ENCODE measurements at places on chromosomes 3 and 15.

DNA sequence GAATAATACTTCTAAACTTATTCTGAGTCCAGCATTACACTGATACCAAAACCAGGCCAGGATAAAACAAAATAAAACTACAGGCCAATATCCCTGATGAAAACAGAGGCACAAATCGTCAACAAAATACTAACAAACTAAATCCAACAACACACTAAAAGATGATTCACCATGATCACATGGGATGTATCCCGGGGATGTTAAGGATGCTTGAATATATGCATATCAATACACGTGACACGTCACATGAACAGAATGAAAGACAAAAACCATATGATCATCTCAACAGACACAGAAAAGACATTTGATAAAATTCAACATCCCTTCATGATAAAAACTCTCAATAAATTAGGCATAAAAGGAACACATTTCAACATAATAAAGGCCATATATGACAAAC lies 91.5 kb downstream of the CSNK1G1 start:
- no peak for DNase-seq

DNA sequence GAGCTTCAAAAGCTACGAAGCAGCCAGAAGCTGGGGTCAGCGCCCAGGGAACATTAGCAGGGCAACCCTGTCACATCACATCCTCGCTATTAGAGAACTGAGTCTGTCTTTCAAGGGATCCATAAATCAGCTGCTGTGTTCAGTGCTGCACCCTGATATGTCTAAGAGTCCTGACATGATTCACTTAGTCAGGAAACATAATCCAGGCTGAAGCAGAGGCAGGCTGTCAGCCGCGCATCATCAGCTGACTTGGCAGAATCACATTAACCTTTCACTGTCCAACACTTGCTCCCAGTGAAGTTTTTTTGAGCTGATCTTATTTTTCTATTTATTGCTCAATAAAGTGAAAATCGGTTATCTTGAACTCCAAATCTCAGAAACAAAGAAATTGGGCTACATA lies 23.5 kb downstream of the MYH15 start:
- no peak for DNase-seq

DNA sequence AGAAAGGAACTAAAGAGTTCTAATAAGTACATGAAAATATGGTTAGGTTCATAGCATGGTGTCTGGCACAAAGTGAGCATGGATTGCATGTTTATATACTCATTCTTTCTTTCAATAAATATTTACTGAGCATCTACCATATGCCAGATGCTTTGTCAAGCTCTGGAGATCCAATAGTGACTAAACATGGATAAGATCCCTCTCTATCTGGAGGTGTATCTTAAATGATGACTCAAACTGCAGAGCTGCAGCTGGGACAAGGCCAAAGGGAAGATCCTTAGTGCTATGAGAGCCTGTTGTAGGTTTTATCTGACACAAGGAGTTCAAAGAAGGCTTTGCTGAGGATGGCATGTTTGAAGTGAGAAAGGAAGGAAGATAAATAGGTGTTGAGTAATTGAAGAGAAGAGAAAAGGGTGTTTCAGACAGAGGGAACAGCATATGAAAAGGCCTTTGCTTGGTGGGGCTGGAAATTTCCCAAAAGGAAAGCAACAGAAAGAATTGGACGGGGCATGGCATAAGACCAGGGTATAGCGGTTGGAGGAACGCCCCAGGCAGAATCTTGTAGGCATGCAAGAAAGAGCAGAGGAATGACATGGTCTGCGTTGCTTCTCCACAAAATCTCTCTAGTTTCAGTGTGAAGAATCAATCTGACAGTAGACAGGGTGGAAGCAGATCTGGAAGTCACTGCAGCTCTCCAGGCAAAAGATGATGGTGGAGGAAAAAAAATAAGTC lies 239.9 kb upstream of the LRTM1 start:
- DNase-seq: no peak

DNA sequence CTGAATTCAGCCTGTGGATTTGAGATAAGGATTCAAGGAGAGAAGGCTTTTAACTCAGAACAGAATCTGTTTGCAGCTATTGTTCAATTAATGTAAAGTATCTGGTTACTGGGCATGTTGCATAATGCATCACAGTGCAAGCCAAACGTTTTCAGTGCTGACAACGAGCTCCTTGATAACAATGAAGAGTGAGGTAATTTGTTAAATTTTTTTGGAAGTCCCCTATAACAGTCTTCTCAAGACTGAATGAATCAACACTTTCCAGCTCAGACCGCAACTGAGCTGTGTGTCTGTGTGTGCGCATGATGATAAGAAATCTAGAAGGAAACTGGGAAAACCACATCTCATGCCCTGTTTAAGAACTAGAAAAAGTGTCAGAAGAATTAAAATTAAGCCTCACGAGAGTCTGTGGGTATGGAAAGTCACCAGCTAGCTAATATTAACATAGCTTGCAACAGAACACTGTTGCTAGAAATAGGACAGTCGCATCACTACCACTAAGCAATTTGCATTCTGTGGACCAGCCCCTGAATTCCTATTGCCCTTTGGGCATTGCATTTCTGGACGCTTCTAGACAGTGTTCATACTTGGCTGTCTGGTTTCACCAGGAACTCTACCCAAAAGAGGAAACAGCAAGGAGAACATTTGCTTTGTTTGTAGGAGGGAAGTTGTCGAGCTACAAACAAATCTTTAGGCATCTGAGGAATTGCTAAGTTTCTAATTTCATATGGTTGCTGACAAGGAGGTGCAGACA lies 43.7 kb upstream of the ATP2C1 start:
- no peak for DNase-seq

DNA sequence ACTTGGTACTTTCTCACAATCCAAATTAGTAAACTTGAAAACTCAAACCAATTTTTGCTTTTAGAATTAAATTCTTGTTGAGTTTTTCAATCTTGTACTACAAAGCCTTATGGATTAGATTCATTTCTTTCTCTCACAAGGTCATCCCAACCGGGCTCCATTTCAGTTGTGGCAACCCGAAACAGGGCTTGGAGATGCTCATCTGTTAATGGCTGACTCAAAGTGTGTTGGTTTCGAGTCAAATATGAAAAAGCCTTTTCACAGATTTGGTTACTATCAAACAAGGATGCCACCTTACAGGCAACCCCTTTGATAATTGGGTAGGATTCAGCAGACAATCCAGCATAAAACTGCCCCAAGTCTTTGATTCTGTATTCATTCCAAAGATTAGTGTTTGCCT lies 1.8 kb downstream of the EPM2AIP1 start:
- no peak for DNase-seq

GRCh38 chr15:89998923-89999675 lies 2.0 kb upstream of the ZNF710 start:
- DNase-seq: no peak

DNA sequence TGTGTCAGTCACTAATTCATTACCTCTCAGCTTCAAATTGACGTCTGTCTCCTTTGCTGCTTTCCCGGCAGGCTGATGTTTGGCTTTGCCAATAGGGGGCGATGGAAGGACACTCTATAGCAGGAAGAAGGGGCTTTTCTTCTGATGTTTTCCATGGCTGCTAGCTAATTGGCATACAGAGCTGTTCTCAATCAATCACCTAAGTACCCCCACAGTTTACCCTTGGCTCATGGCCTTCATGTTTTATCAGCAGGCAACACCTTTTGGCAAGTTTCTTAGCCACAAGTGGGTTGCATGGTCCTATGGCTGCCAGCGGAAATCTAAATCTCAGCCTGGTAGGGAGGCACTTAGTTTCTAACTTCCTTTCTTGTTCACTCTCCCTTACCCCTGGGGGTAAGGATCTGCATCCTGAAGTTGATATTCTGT lies 45.0 kb downstream of the ESYT3 start:
- DNase-seq: no peak

- DNase-seq: no peak
Measured at GRCh38 chr15:58528188-58528870, 96.5 kb downstream of the LIPC start.

GRCh38 chr15:50252556-50252955 lies 13.0 kb downstream of the HDC start:
- no peak for DNase-seq

- no peak for DNase-seq
Measured at GRCh38 chr3:129345971-129346370, 67.3 kb downstream of the HMCES start.

- DNase-seq: no peak
Measured at GRCh38 chr3:66304293-66304692, 83.5 kb downstream of the SLC25A26 start.

DNA sequence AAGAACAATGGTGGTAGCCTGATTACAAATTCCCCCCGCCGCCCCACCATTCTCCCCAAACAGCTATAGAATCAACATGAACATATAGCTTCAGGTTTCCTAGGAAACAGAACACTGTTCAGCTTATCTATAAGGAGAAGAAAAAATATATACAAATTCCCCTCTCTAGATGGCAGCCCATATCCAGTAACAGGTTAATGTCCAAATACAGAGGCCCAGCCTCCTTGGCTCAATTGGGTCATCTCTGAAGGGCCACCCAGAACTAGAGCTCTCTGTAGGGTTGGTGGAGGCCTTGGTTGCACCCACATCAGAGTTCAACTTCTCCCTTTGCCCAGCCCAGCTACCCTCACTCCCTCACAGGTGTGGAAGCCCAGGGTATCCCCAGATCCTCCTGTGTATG lies 91.5 kb upstream of the ADAMTS17 start:
- no peak for DNase-seq

DNA sequence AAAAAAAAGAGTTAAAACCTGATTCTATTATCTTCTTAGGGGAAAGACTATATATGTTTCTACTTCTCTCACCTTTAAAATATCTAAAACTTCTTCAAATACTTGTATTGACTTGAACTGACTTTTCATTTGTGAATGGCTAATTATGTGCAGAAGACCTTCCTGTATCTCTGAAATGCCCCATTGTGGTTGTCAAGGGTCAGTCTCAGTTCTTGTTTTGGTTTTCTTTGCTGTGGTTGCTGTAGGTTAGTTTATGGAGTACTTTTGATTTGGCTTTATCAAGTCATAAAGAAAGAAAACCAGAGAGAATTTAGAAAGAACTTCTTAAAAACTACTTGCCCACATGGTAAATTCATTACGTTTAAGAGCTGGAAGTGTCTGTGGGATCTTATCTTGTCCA lies 345.3 kb upstream of the POU1F1 start:
- DNase-seq: no peak

- DNase-seq: no peak
Measured at GRCh38 chr15:80179025-80179759, 26.4 kb downstream of the FAH start.

DNA sequence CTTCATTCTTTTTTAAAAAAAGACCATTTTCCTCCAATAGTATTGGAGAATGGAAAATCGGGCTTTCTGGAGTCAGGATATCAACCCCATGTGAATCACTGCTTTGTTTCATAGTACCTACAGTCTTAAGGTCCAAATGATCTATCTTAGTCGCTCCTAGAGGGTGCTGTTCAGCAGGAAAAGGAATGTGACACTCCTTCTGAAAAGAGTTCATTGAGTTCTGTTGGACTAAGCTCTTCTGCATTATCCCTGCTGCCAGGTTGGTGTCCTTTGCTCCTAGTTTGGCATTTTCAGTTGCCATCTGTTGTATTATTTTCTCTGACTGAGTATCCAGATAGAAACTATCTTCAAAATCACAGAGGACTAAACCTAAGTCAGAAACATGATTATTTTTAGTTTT lies 57.2 kb downstream of the POLQ start:
- DNase-seq: no peak

GRCh38 chr3:39408493-39409372 lies 2.2 kb downstream of the RPSA start:
- no peak for DNase-seq

GRCh38 chr3:114379266-114379665 lies 85.4 kb downstream of the TIGIT start:
- DNase-seq: no peak

DNA sequence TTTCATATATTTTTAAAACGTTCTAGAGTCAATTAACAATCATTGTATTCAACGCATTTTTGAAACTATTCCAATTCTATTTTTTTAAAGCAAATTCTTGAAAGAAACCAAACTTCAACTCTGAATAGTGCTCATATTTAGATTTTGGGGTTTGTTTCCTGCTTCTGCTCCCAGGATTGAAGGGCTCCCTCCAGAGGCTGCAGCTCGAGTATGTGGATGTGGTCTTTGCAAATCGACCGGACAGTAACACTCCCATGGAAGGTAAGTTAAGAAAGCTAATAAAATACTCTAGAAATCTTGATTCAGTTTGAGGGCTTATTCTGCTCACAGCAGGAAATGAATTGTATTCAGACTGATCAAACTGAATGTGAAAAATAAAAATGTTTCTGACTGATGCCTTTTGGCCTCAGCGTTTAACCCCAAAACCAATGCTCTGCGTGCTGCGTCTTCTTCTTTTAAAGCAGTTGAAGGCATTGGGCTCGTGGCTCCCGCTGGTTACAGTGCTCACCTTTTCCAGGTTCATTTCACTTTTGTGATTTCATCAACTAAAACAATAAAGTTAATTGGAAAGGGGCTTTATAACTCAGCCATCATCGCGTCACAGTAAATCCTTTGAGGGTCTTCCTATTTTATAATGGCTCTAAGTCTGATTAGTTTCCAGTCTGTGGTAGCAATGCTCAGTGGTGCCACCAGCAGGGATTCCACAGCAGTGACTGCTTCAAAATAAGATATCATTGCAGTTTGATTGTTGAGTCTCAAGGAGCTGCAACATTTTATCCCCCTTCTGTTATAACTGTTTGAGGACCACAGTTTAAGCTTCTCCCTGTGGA lies 80.1 kb downstream of the SSR3 start:
- DNase-seq: no peak

GRCh38 chr3:113828600-113828999 lies 10.0 kb upstream of the GRAMD1C start:
- DNase-seq: no peak

DNA sequence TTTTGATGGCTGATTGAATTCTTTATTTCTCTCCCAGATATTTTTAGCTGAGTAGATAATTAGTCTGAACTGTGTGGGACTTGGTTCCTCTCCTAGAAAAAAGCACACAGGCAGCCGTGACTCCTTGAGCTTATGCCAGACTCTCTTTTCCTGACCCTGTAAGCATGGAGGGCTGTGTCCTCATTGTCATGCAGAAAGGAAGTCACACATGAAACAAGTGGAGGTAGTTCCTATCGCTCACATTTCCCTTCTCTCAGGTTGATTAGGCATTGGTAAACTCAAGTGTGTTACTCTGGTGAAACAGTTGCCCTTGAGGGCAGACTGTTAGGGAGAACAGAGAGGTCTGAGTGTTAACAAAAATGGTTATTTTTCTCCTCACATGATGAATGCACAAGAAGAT lies 6.3 kb upstream of the RTP4 start:
- no peak for DNase-seq

- DNase-seq: no peak
Measured at GRCh38 chr15:59736181-59736580, 47.1 kb upstream of the BNIP2 start.

- DNase-seq: no peak
Measured at GRCh38 chr3:127814325-127814781, 8.0 kb downstream of the MGLL start.

Measured in stimulated activated CD8-positive, alpha-beta memory T cell treated with anti-CD3 and anti-CD28 coated beads, Interleukin-7, amount 100 ng/mL, for 1 hour (primary cell).